Psoas muscle (tissue), 8 donors: ENCODE measurements at places on chromosomes 5 and 9. TPM values are rescaled to one million over a fixed set of nuclear protein-coding genes. Genes with fewer than 3 reads are reported as not detected.

- no peak overlapping the region for H3K27ac ChIP-seq
- no peak overlapping the region for H3K4me3 ChIP-seq
- no peaks in the 10 kb centered on the region for H3K4me1 ChIP-seq
- no peaks in the 10 kb centered on the region for H3K36me3 ChIP-seq
- peaks cover 3% of the 10 kb centered on the region for H3K27me3 ChIP-seq
Observed at GRCh38 chr5:41527201-41527779, 16.9 kb upstream of the PLCXD3 start.

DNA sequence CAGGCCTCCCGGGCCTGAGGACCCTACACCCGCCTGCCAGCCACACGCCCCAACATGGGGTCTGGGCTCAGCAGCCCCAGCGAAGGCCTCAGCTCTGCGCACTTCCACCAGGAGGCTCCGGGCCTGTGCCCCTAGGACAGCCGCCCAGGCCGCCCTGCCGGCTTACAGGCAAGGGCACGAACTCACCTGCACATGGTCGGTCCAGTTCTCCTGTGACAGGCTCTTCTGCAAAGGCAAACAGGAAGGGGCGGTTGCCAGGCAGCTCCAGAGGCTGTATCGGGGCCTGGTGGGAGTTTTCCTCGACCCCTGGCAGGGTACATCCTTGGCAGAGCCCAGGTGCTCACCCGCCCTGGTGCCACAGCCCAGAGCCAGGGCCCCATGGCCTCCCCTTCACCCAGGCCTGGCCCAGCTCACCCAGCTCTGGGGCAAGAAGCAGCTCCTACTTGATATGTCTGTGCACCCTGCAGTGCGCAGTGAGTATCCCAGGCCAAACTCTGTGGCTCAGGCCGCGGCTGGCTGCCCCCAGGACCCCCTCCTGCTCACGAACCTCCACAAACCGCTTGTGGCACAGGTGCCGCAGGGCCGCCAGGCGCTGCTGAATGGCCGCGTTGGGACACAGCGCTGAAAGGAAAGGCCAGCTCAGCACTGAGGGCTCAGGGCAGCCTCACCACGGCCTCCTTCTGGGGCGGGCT, 52.2 kb upstream of the NRARP start:
- no peaks in the 10 kb centered on the region for H3K4me1 ChIP-seq
- no peaks in the 10 kb centered on the region for H3K27me3 ChIP-seq
- H3K4me3 ChIP-seq: no peak overlapping the region
- no peak overlapping the region for H3K27ac ChIP-seq
- no peaks in the 10 kb centered on the region for H3K36me3 ChIP-seq
- DNase-seq: no peak

GRCh38 chr5:100772006-100772405, 131.1 kb downstream of the ST8SIA4 start:
- H3K4me1 ChIP-seq: no peaks in the 10 kb centered on the region
- DNase-seq: no peak
- no peak overlapping the region for H3K27ac ChIP-seq
- H3K27me3 ChIP-seq: no peaks in the 10 kb centered on the region

DNA sequence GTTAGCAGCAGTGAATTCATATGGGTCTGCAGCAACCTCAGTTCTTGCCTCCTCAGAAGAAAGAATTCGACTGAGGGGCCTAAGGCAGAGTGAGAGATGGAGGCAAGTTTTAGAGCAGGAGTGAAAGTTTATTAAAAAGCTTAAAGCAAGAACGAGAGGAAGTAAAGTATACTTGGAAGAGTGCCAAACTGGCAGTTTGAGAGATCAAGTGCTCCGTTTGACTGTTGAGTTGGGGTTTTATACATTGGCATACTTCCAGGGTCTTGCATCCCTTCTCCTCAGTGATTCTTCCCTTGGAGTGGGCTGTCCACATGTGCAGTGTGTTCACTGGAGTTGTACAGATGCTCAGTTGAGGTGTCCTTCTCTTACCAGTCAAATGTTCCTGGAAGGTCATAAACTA, 203.6 kb downstream of the SPATA31D1 start:
- no peak overlapping the region for H3K4me3 ChIP-seq
- no peak for DNase-seq
- no peaks in the 10 kb centered on the region for H3K27me3 ChIP-seq
- H3K4me1 ChIP-seq: no peaks in the 10 kb centered on the region
- no peak overlapping the region for H3K27ac ChIP-seq

The PTGS1 gene
- polyA plus RNA-seq: 5.6 TPM

The WWC1 gene
- 0.13 TPM for polyA plus RNA-seq
